ENCODE measurements at places on chromosomes 12 and 14. TPM values are rescaled to one million over a fixed set of nuclear protein-coding genes. Genes with fewer than 3 reads are reported as not detected.

DNA sequence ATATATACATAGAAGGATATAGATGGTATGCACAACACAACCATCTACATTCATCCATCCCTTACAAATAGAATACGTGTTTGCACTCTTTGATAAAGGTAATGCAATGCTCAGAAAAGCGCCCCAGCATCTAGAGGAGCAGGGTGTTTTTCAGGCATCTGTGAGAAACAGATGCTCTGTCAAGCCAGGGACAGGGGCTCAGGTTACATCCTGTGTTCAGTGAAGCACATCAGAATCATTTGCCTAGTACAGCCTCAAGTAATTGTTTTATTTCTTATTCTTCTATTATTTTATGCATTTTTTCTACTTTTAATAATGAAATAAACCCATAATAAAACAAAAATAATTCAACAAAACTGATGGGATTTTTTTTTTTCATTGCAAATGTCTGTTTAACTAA, 50.5 kb upstream of the HIF1A start:
- DNase-seq = no peak

GPRC5A gene
- total RNA-seq = not detected

OR4E2 gene
- not detected for total RNA-seq

DNA sequence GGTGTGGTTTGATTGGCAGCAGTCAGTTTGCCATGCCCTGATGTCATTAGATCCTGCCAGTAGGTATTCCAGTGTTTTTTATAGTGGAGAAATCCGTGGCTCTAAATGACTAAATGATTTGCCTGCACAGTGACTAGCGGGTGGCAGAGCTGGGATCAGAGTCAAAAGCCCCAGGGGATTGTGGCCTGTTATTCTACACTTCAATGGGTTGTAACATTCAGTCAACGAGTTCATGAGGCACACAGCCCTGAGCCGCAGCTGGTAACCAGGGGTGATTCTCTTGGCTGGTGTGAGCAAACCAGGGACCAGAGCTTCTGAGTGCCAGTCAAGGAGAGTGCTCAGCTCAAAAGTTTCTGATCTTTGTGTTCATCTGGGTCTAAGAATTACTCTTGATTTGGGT, 1.8 kb downstream of the MYH6 start:
- DNase-seq = no peak

MPHOSPH9 gene
- total RNA-seq = 99.7 TPM

- DNase-seq = no peak
Observed at GRCh38 chr14:104339829-104340228, 201.4 kb downstream of the KIF26A start.

DNA sequence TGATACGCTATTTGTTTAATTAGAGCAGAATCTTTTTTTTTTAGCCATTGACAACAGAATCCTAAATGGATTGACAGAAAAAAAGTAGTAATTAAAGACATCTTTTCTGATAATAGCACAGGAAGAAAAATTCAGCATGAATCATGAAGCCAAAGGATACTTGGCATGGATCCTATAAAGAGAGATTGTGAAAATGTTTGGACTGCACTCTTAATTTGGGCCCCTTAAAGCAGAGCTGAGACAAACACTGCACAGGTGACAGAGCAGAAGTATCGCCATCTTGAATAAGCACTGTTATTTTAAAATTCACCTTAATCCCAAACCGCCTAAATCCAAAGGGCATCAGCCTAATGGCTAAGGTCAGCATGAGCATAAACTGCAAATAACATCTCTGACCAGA, 48.8 kb upstream of the SEL1L start:
- no peak for DNase-seq
